ENCODE measurements at places on chromosomes 3 and 15. TPM values are rescaled to one million over a fixed set of nuclear protein-coding genes. Genes with fewer than 3 reads are reported as not detected.

Gene GPR27
- total RNA-seq: 5.1 TPM

Gene NPAP1
- not detected for total RNA-seq

Gene NSUN3
- 32.2 TPM for total RNA-seq

Gene ZPLD1
- total RNA-seq: not detected

Gene COL6A6
- total RNA-seq: under 0.01 TPM

Gene CPEB1
- total RNA-seq: not detected

Measured in mononuclear cell (primary cell).